DMS79 treated with DMSO at 0.1 percent for 48 hours (cell line): ENCODE measurements at places on chromosomes 6 and 20.

DNA sequence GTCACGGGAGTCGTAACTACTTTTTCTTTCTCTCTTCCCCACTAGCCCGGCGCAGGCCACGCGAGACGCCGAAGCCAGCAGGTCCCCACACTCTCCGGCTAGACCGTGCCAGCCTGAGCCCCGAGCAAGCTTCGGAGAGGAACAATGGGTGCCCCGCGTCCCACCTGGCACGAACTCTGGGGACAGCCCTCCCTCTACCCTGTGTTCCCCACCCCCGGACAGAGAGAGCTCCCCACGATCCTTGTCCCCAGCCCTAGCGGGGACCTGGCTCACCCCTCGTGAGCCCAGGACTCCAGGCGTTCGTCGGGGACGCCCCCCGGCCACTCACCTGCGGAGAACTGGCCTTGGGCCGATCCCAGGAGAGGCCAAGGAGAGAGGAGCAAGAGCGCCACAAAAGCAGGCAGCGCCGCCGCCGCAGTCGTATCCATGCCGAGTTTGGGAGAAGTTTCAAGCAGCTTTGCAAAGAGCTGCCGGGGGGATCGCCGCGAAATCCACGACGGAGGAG lies 416 bp downstream of the PTPRK start:
- no peak for DNase-seq

DNA sequence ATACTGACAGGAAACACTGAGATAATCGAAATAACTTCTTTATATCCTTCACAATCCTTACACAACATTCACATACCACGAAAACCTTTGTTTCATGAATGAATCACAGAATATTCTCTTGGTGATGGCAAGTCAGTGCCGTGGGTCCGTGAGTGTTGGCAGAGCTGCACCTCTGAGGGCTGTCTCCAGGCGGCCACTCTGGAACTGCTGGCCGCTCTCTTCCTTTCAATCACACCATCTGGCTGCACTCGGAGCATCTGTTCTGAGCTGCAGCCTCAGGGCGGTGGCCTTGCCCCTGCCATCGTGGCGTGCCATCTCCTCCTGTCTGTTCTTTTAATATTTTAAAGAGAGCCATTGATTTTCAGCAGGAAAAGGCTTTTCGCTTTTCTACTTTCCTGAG lies 129.4 kb upstream of the AFDN start:
- no peak for DNase-seq

DNA sequence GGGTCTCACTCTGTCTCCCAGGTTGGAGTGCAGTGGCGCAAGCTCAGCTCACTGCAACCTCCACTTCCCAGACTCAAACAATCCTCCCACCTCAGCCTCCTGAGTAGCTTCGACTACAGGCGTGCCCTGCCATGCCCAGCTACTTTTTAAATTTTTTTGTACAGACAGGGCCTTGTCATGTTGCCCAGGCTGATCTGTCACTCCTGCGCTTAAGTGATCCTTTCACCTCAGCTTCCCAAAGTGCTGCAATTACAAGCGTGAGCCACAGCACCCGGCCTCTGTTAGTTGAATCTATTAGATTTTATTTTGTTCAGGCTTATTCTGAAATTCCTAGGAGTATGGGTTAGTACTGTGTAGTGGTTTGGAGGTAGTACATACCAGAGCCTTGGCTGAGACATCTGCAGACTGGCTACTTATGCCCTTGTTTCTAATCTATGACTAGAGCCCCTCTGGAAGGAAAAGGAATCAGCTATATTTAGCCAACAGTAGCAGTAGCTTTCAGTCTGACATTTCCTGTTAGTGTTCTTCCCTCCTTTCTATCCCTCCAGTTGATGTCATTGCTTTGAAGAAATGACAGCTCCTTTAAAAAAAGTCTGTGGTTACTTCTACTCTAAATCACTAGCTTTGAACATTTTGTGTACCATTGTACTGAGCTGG lies 74.4 kb downstream of the ITCH start:
- DNase-seq, result no peak

DNA sequence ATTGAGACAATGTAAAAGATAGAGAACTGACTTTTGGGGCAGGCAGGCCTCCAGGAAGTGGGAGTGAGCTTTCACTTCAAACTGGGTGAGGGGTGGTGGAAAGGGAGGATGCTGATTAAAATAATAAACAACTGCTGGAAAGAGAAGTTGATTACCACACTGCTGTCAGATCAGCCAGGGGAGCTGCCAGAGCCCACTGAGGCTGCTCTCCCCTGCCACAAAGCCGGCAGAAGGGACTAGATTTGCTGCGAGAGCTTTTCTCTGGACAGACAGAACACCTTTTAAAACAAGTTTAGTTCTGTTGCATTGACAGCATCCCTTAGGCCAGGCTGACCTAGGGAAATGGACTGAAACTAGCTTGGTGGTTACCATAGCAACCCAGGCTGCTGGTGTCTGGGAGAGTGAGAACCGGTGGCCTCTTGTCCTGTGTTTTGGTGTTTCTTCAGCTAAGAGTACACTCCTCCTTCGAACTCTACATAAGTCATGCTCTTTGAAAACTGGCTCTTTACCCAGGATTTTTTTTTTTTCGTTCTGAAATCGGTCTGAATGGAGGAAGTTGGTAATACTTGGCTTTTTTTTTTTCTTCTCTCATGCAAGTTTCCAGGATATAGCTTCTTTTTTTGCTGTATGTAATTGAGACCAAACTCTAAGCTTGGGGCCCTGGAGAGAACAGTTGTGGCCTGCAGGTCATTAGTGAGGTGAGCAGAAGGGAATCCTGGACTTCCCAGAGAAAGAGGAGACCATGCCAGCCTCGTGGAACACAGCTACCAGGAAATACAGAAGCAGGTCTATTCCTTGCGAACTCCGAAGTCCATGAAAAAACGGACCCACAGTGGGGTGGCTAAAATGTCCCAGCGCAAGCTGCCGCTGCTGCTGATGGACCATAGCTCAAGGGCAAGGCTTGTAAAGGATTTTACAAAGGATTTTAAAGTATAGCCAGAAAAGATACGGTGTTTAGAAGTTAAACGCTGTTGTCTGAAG lies 374.4 kb downstream of the UTRN start:
- no peak for DNase-seq

- no peak for DNase-seq
Measured at GRCh38 chr6:14540810-14541540, 423.4 kb downstream of the CD83 start.

- peak; percentile 38 for DNase-seq
Measured at GRCh38 chr20:24620937-24621519, 151.6 kb downstream of the SYNDIG1 start.

DNA sequence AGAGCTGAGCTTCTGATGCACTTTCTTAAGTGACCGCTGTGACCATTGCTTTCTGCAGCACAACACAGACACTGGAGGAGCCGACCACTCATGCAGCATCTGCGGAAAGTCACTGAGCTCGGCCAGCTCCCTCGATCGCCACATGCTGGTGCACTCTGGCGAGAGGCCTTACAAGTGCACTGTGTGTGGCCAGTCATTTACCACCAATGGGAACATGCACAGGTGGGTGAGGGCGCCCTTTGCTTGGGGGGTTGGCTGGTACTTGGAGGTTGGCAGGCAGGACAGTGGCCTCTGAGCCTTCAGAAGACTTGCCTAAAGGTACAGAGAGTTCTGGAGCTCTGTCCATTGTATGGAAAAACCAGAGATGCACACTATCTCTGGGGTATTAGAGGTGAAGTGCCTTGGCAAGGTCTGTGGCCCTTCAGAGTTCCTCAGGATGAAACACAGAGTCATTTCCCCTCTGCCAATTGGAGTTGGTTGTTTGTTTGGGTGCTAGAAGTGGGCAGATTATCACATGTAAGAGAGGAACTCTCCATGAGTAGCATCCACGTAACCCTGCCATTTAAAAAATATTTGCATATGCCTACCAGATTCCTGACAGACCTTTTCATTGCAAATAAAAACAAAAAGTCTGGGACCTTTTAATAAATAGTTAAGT lies 81.5 kb downstream of the RREB1 start:
- no peak for DNase-seq

GRCh38 chr6:100463630-100464161 lies 1.0 kb downstream of the SIM1 start:
- DNase-seq, result no peak

DNA sequence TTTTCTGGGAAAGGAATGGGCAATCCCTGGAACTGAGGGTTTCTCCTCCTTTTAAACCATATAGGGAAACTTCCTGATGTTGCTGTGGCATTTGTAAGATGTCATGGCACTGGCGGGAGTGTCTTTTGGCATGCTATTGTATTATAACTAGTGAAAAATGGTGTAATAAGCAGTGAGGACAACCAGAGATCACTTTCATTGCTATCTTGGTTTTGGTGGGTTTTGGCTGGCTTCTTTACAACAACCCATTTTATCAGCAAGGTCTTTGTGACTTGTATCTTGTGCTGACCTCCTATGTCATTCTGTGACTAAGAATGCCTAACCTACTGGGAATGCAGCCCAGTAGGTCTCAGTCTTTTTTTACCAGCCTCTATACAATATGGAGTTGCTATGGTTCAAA lies 9.1 kb upstream of the DCBLD1 start:
- DNase-seq, result no peak

DNA sequence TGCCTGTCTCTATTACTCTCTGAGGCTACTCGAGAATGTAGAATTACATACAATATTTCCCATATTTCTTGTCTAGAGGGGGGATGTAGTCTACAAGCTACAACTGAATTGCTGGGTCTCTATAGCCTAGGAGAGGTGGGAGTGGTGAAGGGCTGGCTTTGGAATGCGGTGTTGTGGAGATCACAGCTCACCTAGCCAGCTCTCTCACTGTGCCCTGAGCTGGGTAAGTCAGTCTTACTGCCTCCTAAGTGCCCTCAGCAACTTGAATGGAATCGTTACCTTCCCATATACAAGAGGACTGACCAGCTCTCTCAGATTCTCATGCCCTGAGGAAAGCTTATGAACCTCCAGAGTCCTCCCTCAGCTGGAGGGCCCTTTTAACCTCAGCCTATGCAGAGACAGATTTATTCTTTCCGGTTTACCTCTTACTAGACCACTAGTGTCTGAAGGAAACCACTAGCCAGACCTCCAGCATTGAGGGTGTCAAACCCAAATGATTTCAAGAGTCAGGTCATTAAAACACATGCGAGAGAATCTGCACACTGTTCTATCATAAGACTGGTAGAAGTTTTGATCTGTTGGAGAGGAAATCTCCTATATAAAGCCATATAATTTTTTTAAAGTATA lies 20.6 kb downstream of the VIP start:
- DNase-seq, result no peak

DNA sequence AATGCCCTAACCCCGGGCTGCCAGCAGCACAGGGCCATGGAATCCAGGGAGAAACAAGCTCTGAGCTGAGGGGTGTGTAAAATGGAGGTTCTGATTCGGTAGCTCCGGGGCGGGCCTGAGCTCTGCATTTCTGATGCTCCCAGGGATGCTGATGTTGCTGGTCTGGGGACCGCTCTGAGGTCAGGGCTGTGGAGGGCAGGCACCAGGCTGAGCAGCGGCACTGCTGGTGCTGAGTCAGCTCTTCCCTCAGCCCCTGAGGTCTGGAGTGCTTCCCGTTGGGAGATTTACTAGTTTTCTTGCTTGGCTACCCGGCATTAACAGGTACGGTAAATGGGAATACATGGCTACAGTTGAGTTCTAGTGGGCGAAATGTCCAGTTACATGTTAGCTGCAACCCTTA lies 18.6 kb upstream of the CST3 start:
- DNase-seq, result no peak

GRCh38 chr6:79878142-79878748 lies 69.1 kb downstream of the ELOVL4 start:
- peak; percentile 35 for DNase-seq

DNA sequence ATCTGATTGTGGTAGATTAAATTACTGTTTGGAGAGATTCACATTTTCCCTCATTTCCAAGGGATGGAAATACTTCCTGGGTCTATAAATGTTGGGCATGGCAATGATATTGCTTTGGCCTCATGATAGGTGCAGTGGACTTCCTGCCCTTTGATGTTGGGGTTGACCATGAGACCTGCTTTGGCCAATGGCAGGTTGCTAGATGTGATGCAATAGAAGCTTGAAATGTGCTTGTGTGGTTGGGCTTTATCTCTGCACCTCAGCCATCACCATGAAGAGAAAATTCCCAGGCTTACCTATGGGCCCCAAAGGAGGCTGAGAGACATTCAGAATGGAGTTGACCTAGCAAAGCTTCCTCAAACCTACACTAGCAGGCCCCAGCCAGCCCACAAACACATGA lies 69.4 kb downstream of the SLC22A3 start:
- no peak for DNase-seq

- DNase-seq, result no peak
Measured at GRCh38 chr6:81331526-81331925, 421.0 kb downstream of the TENT5A start.

DNA sequence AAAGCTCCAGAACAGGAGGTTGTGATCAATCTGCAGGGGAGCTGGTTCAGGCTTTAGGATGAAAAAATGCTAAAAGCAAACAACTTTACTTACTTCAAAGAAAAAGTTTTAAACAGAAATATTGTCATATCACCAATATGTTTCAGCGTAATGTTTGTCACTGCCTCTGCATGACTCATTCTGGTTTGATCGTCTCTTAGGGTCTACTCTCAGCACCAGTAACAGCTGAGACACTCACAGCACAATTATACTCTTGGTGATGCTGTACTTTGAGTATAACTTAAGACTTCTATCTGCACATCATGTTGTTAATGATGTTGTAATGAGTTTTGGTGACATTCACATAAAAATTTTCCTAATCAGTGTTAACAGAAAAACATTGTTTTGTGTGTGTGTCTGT lies 665.4 kb downstream of the EPM2A start:
- no peak for DNase-seq

DNA sequence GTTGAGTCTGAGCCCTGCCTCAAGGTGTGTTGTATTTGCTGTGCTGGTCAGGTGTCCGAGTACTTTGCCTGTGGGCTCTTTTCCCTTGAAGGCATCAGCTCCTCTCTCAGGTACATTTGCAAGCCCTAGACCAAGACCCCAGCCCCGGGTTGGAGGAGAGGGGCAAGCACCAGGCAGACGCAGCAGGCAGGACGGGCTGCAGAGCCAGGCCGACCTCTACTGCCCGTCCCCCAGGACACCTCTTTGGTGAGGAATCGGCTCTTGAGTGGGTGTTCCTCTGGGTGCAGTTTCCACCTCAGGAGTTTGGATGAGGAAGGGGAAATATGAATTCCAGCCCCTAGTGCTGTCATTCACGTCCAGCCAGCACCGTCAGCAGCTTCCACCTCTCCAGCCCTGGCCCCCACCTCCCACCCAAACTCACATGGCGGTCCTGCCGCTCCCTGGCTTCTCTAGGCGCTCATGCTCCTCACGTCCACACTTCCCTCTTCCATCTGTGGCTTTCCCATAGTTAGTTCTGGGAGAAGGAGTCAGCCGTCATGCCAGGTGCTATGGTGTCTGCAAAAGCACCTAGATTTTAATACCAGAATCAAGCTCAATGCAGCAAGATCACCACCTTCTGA lies 183.9 kb downstream of the DLL1 start:
- DNase-seq, result no peak

- no peak for DNase-seq
Measured at GRCh38 chr6:135256866-135257265, 75.8 kb downstream of the MYB start.

- no peak for DNase-seq
Measured at GRCh38 chr6:5922230-5922629, 84.5 kb downstream of the NRN1 start.

GRCh38 chr6:135071541-135071940 lies 16.9 kb upstream of the HBS1L start:
- DNase-seq, result no peak

GRCh38 chr6:88301888-88302768 lies 136.0 kb upstream of the CNR1 start:
- DNase-seq, result no peak

GRCh38 chr6:137230547-137230946 lies 11.4 kb upstream of the IFNGR1 start:
- no peak for DNase-seq
